ENCODE measurements at places on chromosomes 5 and 9.

- DNase-seq, result no peak
These were observed 35.1 kb downstream of the BASP1 start for GRCh38 chr5:17252543-17252942.

DNA sequence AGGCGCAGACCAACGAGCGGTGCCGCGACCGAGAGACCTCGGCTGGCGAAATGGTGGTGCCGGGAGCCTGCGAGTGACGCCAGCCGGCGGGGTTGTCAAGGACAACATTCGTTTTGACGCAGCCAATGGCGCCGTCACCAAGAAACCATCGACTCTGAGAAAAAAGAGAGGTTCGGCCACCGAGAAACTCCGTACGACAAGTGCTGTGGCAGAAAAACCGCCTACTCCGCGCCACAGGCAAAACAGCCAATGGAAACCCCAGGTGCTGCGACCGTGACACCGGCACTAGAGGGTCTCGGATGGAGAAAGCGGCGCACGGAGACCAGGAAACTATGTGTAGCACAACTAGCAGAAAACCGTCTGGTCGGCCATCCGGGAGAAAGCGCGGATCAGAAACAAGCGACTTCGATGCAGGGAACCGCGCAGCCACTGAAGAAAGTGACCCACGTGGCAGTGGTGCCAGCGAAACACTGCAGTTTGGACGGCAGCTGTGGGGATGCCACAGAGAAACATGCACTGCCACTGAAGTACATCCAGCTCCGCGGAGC, 88.8 kb downstream of the ANXA2R start:
- peak; percentile 44 for DNase-seq

GRCh38 chr9:93673839-93674334, 97.5 kb downstream of the PHF2 start:
- DNase-seq, result no peak

- DNase-seq, result no peak
These were observed 49.0 kb upstream of the ALDH1B1 start for GRCh38 chr9:38343552-38343951.

GRCh38 chr5:123382252-123382651, 41.0 kb downstream of the CEP120 start:
- no peak for DNase-seq

DNA sequence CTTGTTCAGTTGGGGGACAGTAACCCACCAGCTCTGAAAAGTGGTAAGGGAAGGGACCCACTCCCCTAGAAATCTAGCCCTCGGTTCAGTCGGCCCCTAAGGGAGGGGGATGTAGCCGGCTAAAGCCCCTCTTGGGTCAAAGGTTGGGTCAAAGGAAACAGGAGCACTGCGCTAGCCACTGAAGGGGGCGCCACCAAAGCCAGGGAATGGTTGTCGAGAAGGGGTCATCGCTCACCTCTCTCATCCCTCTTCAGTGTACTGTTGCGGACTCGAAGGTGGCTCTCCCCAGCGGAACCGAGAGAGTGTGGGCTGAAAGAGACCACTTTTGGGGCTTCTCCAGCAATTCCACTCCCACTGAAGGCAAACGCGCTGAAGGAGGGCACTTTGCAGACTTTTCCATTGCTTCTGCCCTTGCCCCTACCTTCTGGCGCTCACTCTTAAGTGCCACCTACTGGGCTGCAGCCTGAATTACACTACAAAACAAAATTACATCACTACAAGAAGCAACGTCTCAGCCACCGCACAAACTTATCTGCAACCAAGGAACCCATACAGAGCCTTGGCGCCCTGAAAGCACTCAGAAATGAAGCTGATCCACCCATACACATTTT, 396.9 kb downstream of the PDE4D start:
- no peak for DNase-seq

DNA sequence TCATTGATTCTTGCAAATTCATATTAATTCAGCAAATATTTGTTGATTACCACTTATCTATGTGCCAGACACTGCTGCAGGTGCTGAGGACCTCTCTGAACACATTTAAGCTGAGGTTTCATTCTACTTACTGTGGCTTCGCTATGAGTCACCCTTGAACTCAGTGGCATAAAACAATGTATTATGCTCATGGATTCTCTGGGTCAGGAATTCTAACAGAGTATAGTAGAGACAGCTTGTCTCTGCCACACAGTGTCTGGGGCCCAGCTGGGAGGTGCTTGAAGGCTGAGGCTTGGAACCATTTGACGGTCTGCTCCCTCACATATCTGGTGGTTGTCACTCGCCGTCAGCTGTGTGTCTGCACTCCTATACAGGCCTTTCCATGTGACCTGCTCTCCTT, 124.3 kb upstream of the NR3C1 start:
- DNase-seq, result no peak

DNA sequence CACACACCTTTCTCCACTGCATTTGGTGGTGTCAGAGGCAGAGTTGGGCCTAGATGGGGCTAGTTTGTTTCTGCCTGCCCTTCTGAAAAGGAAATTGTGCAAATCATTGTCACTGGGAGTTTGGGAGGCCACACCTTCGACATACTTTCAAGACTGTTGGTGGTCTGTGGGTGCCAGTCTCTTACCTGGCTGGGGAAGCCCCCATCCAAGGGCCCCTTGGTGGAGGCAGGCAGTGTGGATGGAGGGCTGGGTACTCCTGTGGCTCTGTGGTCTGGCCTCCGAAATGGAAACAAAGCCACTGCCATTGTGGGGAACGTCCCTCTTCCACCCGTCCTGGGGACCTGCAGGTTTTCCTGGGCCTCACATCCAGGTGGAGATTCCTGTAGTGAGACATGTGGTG, 10.9 kb upstream of the PHYHD1 start:
- DNase-seq, result no peak

DNA sequence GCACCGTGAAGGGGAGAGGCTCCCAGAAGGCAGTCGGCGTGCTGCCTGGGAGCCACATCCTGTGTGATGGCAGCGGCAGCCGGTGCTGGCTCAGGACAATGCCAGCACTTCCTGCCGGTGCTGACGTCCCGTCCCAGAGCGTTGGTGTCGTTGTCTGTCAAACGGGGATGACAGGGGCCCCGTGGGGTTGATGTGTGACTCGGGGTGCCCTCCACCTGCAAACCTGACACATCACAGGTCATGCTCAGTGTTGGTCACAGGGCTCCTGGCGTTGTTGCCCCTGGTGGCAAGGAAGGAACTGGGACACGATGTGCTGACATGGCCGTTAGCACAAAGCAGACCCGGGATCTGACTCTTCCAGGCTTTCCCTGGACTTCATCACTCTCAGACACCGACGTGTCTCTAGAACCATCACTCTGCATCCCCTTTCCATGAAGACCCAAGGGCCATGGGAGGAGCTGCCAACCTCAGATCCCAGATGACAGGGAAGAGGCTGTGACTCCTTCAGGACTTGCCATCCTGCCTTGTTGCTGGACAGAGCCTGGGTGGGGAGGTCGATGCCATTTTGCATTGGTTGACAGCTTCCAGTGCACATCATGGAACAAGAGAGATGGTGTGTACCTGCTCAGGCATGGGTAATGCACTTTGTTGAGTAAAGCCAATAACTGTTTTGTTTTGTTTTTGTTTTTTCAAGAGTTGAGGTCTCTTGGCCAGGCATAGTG, 21.5 kb downstream of the PLPP7 start:
- peak; percentile 14 for DNase-seq

- DNase-seq, result no peak
These were observed 8.4 kb upstream of the EXOC3 start for GRCh38 chr5:434443-435146.

DNA sequence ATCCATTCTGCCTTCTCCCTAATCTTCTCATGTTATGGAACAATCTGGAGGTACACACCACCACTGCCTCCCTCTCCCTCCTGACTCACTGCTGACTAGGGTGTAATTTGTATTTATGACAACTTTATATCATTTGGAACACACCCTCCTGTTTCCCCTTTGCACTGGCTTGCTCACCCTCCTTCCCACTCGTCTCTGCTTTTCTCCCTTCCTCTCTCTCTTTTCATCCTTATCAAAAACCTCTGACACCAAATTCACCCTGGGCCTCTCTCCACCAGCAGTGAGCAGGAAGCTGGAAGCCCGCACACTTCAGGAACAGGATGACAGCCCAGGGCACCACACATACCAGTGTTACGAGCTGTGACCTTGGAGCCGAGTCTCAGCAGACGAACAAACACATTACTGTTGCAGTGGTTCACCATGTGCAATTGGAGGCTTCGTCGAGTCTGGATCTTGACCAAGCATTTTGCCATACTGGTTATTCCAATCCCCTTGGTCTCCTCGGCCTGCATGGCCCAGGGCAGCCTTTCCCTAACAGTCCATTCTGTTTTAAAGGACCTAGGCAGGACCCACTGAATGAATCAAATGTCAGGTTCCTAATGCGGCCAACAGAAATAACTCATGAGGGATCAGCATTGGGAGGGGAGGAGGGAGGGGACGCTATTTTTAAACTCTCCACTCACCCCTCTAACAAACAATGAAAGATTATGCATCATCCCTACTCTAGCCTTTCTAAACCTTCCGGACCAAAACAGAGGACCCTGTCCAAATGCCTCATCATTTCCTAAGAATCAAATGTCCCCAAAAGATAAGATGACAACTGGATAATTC, 203.9 kb upstream of the RASEF start:
- no peak for DNase-seq

DNA sequence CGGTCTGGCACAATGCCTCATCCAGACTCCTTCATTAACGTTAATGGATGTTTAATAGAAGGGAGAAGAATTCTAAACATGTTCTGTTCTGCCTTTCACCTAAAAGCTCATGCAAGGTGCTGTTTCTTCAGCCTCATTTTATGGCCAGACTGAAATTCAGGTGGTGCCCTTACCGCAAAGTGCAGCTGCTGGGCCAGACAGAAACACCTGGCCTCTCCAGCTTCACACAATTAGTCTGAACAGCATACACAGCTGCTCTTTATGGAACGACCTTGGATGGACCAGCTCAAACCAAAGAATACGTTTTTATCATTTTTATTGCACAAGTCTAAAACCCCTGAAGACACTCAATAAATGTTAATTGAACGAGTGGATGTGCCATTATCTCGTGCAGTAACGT, 4.6 kb downstream of the SNCAIP start:
- DNase-seq, result no peak

GRCh38 chr5:139268364-139269202, 25.0 kb upstream of the MATR3 start:
- DNase-seq, result no peak

DNA sequence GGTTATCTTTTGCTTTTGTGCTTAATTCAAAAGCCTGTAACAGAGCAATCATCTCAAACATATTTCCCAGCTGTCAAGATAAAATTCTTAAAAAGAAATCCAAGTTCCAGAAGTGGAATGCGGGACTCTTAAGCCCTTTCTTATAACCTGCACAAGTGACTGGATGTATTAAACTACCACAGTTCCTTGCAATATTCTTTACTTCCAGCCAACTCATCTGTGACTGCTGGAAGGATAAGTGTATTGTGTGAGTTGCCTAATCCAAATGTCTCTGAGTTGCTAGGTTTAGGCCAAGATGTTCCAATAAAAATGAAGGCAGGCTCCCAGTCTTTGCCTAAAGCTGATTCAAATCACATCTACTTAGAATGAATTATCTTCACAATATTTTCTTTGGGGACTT, 159.2 kb upstream of the SLC24A2 start:
- DNase-seq, result no peak

DNA sequence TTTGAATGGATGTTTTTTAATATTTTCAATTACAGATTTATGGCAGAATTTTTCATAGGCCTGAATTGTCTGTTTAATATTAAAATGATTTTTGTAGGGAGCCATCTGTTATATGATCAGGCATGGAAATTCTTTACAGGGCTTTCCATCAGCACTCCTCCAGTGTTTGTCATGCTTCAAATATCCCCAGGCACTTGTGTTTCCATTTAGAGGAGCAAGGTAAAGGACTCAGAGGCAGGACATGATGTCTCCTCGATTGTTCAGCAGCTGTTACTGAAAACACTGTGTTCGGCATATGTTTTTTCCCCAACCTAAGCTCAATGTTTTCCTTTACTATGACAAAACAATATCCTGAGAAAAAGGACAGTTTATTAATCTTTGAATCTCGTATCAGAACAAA, 172.3 kb upstream of the RFX3 start:
- DNase-seq, result no peak

DNA sequence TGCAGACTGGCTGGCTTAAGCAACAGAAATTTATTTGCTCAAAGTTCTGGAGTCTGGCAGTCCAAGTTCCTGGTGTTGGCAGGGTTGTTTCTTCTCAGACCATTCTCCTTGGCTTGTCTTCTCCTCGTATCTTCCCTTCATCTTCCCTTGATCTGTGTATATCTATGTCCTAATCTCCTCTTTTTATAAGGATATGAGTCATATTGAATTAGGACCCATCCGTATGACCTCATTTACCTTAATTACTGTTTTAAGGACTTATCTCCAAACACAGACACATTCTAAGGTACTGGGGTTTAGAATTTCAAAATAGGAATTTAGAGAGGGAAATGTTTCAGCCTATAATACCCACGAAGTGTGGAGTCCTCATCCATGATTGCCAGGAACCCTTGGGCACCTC, 13.1 kb upstream of the LPAR1 start:
- no peak for DNase-seq

- DNase-seq, result no peak
These were observed 12.5 kb upstream of the CXCL14 start for GRCh38 chr5:135591277-135591676.

DNA sequence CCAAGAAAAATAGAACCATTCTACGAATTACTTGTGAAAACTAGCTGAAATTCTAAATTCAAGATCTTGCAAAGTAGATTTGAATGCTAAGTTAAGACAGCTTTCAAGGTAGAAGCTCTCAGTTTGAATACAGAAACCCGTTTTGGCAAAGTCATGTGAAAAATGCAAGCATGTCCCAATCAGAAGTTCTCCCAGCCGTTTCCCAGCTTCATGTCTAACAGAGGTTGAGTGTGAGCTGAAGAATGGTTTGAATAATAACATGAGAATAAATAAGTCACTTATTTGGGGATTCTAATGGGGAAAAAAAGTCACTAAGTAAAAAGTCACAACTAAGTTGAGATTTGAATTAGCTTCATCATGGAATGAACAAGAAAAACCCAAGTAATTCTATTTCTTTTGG, 152.5 kb upstream of the MAP3K1 start:
- DNase-seq, result no peak

DNA sequence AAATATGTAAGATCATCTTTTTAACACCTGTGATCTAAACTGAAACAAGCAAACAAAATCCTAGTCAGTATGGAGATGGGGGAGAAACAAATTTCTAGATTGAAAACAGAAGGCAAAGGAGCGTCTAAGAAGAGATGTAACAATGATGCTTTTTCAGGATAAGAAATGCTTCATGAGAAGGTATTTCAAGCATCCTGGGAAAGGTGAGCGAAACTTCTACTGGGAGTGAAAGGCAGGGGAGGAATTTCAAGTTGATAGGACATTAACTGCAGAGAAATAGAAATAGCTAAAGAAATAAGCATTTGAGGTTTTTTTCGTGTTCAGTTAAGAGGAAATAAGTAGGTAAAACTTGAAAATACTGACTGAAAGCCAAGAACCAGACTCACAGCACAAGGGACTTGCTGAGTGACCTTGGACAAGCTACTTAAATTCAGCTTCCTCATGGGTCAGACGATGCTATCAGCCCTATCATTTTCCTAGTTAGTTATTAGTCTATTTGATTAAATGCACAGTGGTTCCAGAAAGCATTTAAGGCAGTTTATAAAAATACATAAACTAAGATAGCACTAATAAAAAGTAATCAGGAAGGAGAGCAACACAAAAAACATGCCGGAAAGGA, 406.3 kb downstream of the PDE4D start:
- DNase-seq, result no peak

- no peak for DNase-seq
These were observed 19.2 kb upstream of the ERBIN start for GRCh38 chr5:65907135-65907534.

- no peak for DNase-seq
These were observed 29.0 kb upstream of the PUM3 start for GRCh38 chr9:2872931-2873323.

GRCh38 chr9:132994410-132995120, 16.1 kb downstream of the GFI1B start:
- DNase-seq, result no peak

All from activated CD8-positive, alpha-beta memory T cell treated with anti-CD3 and anti-CD28 coated beads for 4 hours (primary cell).